NT2/D1 (cell line): ENCODE measurements at places on chromosomes 13 and 19.

DNA sequence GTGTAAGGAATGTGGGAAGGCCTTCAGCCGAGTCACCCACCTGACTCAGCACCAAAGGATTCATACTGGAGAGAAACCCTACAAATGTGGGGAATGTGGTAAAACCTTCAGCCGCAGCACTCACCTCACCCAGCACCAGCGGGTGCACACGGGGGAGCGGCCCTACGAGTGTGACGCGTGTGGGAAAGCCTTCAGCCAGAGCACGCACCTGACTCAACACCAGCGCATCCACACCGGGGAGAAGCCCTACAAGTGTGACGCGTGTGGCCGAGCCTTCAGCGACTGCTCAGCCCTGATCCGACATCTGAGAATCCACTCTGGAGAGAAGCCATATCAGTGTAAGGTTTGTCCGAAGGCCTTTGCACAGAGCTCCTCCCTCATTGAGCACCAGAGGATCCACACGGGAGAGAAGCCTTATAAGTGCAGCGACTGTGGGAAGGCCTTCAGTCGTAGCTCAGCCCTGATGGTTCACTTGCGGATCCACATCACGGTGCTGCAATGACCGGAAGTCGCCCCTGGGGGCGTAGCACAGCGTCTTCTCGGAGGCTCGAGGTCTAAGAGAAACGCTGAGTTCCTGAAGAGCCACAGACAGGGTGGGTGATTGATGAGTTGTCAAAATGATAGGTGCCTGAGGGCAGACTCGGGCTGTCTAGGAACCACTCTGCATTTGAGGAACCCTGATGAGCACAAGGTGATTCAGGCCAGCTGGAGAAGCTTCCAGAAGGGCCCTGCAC is 12.2 kb downstream of the ZSCAN22 start:
- DNase-seq: no peak

GRCh38 chr19:14030997-14031718 is 404 bp upstream of the IL27RA start:
- DNase-seq: no peak

DNA sequence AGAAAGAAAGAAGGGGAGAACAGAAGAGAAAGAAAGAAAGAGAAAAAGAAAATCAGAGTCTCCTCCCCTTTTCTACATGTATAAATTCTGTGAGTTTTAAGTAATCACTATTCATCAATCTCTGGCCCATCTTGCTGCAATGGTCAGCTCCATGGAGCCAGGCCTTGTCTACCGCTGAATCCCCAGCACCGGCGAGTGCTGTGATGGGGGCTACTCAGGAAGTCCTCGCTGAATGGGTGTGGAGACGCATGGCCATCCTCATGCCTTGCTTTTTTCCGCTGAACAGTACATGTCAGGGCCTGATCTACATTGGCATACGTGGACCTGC is 29.9 kb downstream of the GPR42 start:
- DNase-seq: no peak

GRCh38 chr19:2611483-2612464 is 90.7 kb downstream of the GNG7 start:
- no peak for DNase-seq

DNA sequence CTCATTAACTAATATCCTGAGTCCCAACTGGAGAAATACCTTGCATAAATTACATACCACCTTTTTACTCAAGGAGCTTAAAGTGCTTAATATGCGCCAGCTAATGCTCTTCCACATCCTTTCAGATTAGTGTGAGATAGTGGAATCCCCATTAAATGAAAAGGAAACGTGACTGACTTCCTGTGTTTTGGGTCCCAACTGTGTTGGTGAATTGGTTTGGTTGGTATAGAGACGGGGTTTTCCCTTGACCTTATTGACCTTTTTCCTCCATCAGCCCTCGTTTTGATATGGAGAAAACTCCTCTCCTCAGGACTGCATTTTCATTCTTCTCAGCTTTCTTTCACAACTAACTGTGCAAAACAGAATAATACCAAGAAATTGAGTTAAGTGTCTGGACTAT is 163.5 kb downstream of the PAN3 start:
- no peak for DNase-seq

DNA sequence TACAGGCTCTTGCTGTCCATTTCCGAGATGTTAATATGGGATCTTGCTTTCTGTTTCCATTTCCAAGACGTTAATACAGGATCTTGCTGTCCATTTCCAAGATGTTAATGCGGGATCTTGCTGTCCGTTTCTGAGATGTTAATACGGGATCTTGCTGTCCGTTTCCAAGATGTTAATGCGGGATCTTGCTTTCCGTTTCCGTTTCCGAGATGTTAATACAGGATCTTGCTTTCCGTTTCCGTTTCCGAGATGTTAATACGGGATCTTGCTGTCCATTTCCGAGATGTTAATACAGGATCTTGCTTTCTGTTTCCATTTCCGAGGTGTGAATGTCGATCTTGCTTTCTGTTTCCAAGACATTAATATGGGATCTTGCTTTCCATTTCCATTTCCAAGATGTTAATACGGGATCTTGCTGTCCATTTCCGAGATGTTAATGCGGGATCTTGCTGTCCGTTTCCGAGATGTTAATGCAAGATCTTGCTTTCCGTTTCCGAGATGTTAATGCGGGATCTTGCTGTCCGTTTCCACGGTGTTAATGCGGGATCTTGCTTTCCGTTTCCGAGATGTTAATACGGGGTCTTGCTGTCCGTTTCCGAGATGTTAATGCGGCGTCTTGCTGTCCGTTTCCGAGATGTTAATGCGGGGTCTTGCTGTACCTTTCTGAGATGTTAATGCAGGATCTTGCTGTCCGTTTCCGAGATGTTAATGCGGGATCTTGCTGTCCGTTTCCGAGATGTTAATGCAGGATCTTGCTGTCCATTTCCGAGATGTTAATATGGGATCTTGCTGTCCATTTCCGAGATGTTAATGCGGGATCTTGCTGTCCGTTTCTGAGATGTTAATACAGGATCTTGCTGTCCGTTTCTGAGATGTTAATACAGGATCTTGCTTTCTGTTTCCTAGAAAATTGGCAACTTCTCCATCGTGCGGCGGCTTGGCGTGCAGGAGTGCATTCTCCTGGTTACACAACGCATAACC is 38.3 kb downstream of the PEX11G start:
- DNase-seq: peak; percentile 35

- no peak for DNase-seq
These were observed 427 bp downstream of the ZNF160 start for GRCh38 chr19:53102756-53103233.

DNA sequence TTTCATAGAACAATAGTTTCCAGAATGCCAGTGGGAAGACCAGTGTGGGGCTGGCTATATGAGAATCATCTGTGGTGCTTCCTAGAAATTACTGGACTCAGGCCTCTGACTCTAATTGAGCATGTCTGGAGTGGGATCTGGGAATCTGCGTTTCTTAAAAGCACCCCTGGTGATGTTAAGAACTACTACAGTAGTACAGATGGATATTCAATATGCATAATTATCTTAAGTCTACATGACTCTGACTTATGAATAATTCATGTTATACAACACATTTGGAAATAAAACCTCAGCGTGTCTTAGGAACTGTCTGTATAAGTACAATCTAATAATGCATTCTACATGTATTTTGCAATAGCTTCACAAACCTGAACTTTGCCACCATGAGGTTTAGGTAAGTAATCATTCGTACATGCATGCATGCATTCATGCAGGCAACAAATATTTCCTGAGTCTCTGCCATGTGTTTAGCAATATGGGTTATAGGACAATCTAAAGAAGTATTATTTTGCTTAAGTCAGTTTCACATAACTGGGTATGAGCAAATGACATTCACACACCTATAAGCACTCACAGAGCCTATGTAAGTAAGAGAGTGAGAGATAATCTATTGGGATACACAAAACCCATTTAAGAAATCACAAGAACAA is 62.0 kb downstream of the EPSTI1 start:
- DNase-seq: no peak

DNA sequence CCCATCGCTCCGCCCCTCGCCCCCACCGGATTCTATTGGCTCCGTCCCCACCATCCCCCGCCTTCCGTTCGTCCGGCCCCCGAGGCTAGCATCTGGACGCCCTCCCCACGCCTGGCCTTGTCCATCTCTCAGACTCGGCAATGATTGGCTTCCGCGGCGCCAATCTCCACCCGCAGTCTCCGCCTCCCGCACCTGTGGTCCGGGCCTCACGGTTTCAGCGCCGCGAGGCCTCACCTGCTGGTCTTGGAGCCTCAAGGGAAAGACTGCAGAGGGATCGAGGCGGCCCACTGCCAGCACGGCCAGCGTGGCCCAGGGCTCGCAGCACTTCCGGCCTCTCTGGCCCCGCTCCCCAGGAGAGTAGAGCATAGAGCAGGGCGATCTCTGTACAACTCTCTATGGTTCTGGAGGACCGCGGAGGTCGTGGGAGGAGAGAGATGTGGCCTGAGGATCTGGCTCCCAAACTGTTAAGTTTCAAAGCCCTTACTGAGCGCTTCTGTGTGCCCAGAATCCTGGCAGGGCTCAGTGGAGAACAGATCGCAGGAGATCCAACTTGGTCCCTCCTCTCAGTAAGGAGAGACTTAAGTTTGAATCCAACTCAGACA is at the start of gene ERCC1:
ERCC1 (minus strand) TSS at position 329 of the 602 bp plus-strand sequence. CDS start 543 bp downstream, outside the sequence.
- peak; percentile 93 for DNase-seq

- no peak for DNase-seq
These were observed 278.4 kb upstream of the DACH1 start for GRCh38 chr13:72145383-72145782.

GRCh38 chr19:21789466-21790085 is 22.2 kb upstream of the ZNF100 start:
- no peak for DNase-seq

GRCh38 chr13:57629391-57629804 is 2.1 kb upstream of the PCDH17 start:
- no peak for DNase-seq

DNA sequence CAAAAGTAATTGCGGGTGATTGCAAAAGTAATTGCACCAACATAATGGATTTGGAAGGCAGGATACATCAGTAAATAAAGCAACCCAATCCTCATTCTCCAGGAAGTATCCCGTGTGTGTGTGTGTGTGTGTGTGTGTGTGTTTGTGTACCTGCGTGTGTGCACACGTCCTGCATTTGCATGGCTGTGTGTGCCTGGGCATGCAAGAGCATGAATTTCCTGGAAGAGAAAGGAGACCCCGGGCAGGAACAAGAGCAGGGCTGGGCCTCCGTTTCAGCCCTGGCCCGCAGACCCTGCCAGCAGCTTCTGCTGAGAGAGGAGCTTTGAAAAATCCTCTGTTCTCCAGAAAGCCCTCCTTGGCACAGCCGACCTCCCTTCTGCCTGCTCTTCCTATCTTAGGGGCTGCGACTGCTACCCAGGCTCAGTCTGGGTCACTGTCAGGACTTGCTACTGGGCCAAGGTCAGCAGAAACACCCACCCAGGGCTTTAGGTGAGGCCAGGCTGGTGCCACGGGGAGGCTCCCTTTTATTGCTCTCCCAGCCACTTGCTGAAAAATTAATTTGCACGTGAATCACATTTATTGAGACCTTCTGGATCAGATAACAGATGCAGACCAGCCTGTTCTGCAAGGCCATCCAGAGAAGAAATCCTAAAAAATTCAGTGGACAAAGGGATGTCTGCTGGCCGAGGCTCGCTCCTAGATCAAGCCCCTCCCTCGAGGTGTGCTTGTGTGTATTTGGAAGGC is 258.3 kb downstream of the ZNF536 start:
- DNase-seq: no peak

GRCh38 chr13:36862722-36863121 is 43.7 kb downstream of the RFXAP start:
- DNase-seq: no peak

GRCh38 chr13:71924931-71925330 is 57.9 kb upstream of the DACH1 start:
- DNase-seq: no peak

GRCh38 chr13:110799246-110800236 is 86.0 kb downstream of the ING1 start:
- DNase-seq: no peak

GRCh38 chr13:112137144-112137543 is 70.2 kb downstream of the SOX1 start:
- DNase-seq: no peak
